ENCODE measurements at places on chromosomes 11 and 22.

DNA sequence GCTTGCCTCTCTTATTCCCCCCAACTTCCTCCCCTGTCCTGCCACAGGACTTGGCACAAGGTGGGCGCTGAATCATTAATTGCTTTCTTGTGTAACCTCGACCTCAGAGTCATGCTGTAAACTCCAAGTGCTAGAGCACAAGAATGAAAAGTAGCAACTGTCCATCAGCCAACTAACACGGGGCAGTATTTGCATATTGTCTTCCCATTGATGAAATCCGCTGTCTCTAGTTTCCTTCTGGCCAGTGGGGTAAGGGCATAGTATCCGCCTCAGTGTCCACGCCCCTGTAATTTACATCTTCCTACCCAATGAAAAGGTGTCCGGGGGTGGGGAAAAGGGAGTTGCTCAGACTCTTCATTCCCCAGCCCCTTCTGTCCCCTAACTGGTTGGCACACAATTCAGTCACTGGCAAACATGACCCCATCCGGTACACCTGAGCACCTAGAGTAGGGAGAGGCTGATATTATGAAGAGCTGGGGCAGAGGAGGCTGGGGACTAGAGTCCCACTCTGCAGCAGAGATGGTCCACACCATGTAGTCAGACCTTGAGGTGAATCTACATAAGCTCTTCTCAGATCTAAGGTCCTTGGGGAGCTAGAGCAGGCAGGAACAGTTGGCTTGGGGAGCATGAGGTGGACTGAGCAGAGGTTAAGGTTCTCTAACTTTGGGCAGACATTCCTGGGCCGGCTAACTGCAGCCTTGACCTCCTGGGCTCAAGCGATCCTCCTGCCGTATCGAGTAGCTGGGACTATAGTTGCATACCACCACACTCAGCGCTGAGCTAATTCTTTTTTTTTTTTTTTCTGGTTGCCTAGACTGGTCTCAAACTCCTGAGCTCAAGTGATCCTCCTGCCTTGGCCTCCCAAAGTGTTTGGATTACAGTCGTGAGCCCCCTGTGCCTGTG is 6.8 kb upstream of the GGA1 start:
- DNase-seq: no peak

- no peak for DNase-seq
These were observed 20.9 kb upstream of the NARS2 start for GRCh38 chr11:78595436-78596130.

DNA sequence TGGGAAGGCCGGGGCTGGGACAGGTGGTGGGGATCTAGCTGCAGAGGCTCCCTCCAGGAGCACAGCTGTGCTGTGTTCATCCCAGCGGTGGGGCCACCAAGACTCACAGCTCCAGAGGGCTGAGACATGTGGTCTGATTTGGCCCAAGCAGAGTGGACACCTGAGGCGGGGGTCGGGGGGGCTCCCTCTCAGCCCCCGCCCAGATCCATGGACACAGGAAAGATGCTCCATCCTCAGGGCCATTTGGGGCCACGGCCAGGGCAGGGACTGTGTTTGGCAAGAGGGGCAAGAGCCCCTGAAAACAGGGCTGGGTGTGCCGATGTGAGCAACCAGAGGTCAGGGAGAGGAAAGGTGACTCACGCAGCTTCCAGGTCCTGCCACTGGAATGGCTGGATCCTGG is 219.4 kb downstream of the BRD1 start:
- DNase-seq: no peak

- DNase-seq: no peak
These were observed 7.5 kb downstream of the TMEM138 start for GRCh38 chr11:61369372-61370348.

DNA sequence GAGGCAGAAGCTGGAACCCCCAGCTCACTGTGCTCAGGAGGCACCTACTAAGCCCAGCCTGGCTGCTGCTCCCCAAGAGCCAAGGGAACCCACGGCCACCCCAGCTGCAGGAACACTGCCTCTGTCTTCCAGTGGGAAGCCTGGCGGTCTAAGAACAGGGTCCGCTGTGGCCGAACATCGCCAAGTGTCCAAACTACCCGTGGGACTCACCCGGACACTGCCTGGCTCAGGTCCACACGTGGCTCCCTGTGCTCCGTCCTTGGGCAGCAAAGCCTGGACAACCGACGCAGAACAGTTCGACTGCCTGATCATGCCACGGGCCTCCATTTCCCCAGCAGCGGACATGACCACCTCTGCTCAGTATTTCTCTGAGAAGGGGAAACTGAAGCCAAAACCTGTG is 747.0 kb downstream of the BRD1 start:
- DNase-seq: no peak

GRCh38 chr11:796565-797295 is 1.4 kb downstream of the SLC25A22 start:
- no peak for DNase-seq

GRCh38 chr11:44028401-44028800 is 19.4 kb upstream of the ACCSL start:
- DNase-seq: no peak

- no peak for DNase-seq
These were observed 583.7 kb downstream of the BRD1 start for GRCh38 chr22:49243965-49244364.

- no peak for DNase-seq
These were observed 46.1 kb upstream of the BLID start for GRCh38 chr11:122162095-122162494.

DNA sequence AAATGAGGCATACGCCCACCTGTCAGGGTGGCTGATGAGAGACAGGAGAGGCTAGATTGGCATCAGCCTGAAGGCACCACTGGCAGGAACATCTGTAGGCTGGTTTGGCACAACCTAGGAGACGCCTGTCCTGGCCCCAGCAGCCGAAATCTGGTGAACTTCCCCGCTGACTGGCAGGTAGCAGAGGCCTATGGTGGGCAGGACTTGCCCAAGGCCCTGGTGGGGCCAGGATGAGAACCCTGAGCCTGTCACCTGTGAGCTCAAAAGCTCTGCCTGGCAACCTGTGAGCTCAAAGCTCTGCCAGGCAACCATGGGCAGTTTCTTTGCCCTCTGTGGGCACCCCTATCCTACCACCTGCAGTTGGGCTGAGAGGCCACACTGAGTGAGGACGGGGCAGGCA is 2.5 kb downstream of the DERL3 start:
- DNase-seq: no peak

DNA sequence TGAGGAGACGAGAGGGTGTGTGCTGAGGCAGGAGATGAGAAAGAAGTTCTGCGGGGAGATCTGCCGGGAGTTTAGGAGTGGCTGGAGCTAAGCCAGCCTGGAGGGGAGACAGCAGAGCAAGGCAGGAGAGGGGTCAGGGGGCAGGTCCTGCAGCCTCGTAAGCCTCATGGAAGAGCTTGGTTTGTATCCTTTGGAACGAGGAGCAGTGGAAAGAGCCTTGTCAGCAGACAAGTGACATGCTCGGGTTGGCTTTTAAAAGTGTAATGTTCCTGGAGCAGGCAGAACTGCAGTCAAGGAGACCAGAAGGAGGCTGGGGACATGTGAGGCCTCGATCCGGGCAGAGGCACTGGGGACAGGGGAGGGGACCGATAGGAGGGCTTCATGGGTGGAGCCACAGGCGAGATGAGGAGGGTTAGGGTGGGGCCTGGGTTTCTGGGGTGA is 21.4 kb upstream of the TUB start:
- no peak for DNase-seq

DNA sequence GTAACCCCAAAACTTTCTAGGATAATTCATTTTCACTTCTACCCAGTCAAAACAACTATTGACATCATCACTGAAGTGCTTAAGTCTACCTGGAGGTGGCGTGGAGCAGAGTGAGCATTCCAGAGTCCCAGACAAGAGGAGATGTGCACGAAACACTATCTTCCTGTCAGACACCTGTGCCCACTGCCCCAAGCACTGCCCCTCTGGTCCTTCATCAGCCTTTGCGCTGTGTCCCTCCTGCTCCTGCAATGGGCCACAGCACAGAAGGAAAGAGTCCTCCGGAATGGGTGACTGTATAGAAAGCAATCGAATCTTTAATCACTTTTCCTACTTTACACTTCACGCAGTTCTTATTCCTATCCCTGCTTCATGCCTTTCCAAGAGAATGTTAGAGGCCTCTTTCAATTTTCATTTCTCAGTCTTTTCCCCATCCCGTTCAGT is 512 bp upstream of the GRIA4 start:
- no peak for DNase-seq

GRCh38 chr11:131668500-131669400 is 298.3 kb downstream of the NTM start:
- peak; percentile 20 for DNase-seq

- DNase-seq: no peak
These were observed 95.3 kb downstream of the DBX1 start for GRCh38 chr11:20064961-20065405.

- DNase-seq: no peak
These were observed 91.3 kb downstream of the RELT start for GRCh38 chr11:73467505-73467904.

DNA sequence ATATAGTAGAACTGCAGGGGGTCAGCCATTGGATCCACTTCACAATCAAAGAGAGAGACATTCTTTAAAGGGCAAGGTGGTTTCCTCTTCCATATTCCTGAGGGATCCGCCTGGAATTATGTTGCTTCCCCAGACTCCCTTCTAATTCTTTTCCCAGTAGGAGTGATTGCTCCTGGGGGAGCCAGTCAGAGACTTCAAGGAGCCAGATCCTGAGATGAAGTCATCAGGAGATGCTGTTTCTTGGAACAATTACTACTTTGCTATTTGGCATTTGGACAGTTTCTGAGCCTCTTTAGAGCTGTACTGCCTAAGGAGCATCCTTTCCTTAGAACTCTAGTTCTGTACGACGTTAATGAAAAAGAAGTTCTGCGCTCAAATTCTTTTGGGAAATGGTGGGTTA is 1.9 kb upstream of the OR9Q2 start:
- no peak for DNase-seq

DNA sequence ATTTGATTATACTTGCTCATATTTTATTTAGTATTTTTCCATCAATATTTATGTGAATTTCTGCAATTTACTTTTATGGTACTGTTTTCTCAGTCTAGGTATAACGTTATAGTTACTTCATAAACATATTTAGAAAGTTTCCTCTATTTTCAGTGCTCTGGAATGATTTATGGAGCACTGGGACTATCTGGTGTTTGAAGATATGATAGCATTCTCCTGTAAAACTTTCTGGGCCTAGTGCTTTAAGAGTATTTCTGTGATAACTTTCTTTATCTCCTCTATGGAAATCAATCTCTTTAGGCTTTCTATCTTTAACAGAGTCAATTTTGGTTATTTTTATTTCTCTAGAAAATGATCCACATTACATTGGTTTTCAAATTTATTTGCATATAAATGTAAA is 85.1 kb downstream of the SOX6 start:
- no peak for DNase-seq

DNA sequence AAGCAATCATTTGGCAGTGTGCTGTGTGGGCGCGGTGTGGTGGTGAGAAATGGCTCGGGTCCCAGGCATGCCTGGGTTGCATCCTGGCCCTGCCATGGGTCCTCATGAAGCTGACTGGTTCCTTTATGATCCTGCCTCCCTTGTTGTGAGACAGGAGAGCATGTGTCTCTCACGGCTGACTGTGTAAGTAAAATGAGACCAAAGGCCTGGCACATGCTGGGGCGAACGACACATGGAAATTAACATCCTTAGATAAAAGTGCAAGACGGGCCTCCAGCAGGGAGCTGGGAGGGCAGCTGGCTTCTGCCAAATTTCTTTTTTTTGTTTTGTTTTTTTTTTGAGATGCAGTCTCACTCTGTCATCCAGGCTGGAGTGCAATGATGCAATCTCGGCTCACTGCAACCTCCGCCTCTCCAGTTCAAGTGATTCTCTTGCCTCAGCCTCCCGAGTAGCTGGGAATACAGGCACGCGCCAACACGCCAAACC is 9.4 kb upstream of the FBLN1 start:
- no peak for DNase-seq

DNA sequence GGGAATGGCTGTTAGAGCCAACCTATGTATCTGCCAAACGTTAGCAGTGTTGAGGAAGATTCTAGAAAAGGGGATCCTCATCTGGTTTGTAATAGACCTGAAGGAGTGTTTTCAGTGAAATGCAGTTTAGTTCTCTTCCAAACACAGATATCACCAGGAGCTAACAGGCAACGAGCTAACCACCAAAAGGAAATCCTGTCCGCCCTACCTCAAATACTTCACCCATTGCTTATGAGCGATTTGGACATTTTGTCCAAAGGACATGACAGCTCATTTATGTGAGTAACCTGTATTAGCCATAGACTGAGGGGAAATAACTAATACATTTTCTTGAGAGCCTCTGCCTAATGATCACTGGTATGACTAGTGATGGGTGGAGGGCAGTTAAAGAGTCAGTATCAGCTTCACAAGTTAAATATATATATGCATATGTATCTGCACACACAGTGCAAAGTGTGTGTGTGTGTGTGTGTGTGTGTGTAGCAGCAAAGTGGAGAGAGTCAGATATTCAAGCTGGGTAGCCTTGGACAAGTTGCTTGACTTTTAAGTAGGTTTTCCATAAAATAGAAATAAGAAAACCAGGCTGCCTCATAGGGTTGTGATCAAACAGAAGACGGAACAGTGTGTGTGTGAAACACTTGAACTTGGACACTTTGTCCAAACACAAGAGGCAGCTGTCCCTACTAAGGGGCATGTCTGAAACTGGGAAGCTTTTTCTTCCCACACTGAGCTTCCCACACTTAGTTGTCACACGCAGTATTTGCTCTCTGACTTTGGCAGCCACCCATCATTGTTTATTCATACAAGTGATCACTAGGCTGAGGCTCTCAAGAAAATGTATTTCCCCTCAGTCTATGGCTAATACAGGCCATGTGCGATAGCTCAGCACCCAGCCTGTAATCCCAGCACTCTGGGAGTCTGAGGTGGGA is 940 bp upstream of the C11orf91 start:
- no peak for DNase-seq

- DNase-seq: peak; percentile 7
These were observed 52.2 kb downstream of the ANO5 start for GRCh38 chr11:22244986-22245592.

DNA sequence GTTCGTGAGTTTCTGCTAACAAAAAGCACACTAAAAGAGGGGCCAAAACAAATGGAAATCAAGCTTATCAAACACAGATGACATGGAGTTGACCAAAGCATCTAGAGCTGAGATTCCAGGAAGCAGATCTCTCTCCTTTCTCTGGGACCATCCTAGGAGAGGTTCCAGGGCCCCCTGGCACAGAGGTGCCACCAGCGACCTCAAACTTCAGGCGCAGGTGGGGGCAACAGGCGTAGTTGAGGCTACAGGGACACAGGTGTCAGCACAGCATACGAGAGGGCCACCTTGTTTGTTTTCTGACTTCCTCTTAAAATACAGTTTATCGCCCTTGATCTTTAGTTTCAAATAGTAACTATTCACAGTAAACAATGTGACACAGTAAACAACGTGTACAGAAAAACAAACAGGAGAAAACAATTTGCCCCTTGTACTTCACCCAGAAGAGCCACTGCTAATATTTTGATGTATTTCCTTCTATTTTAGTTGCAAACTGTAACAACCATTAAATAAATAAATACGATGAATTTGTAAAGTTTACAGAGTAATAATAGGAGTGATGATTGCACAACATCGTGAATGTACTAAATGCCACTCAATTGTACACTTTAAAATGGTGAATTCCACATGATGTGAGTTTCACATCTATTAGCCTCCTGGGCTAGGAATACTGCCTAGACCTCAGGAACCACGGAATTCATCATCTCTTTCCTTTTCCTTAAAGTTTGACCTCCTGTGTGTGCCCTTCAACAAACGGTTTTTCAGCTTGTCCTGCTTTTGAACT is 52.2 kb downstream of the IGLL5 start:
- no peak for DNase-seq

GRCh38 chr11:17989306-17989705 is 23.5 kb downstream of the SERGEF start:
- no peak for DNase-seq

Data from CD4-positive, alpha-beta T cell treated with Interleukin-6 for 4 hours (primary cell).